ENCODE measurements at places on chromosomes 3 and 15. TPM values are rescaled to one million over a fixed set of nuclear protein-coding genes. Genes with fewer than 3 reads are reported as not detected.

The LAMB2 gene
- 167 TPM for total RNA-seq

GRCh38 chr3:29268651-29269050 lies 12.2 kb upstream of the RBMS3 start:
- DNase-seq = no peak
- H3K4me1 ChIP-seq = no peaks in the 10 kb centered on the region
- H3K27ac ChIP-seq = no peak overlapping the region
- no peak overlapping the region for H3K4me3 ChIP-seq
- H3K27me3 ChIP-seq = no peaks in the 10 kb centered on the region
- no peaks in the 10 kb centered on the region for H3K36me3 ChIP-seq

DNA sequence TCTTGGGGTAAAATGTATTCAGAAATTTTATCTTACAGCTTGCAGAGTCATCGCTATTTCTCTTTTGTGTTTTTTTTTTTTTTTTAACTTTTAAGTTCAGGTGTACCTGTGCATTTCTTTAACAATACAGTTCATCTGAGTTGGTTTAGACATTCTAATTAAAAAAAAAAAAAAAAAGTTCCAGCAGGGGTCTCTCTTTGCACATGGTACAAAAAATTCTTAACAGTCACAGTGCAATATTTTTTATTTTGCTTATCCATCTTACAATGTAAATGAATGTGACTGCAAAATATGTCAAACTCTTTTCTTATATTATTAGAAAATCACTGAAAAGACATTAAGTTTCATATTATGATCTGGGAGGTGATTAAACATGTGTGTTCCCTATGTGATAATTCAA lies 47.5 kb upstream of the SLC9A9 start:
- no peaks in the 10 kb centered on the region for H3K4me1 ChIP-seq
- no peak for DNase-seq
- no peak overlapping the region for H3K27ac ChIP-seq
- no peaks in the 10 kb centered on the region for H3K27me3 ChIP-seq

DNA sequence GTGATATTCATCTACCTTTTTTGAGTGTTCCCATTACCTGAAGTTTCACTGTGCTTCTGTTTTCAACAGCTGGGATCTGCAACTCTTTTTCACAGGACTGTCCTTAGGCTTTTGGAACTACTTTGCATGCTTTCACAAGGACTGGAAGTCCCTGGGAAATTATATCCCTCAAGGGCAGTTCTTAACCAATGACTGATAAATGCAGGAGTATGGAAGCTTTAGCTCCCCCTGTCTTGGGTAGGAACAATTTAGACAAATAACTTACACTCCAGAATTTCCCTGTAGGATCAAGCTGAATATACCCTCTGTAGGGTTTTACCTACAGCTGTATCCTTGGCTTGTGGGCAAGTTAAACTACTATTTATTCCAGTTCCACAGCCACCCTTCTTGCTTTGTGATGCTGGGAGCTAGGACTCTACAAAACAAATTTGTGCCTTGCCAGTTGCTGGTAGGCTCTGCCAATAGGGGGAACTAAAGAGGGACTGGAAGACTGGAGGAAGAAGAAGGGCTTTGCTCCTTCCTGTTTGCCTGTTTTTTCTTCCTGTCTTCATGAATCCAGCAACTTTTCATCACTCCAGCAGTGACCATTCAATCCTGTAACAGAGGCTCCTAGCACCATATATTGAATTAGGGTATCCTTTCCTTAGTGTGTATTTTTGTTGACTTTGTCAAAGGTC lies 6.8 kb upstream of the ZNF280D start:
- H3K4me3 ChIP-seq = no peak overlapping the region
- H3K4me1 ChIP-seq = peaks cover 19% of the 10 kb centered on the region
- no peak overlapping the region for H3K27ac ChIP-seq
- no peaks in the 10 kb centered on the region for H3K36me3 ChIP-seq
- no peak for DNase-seq

DNA sequence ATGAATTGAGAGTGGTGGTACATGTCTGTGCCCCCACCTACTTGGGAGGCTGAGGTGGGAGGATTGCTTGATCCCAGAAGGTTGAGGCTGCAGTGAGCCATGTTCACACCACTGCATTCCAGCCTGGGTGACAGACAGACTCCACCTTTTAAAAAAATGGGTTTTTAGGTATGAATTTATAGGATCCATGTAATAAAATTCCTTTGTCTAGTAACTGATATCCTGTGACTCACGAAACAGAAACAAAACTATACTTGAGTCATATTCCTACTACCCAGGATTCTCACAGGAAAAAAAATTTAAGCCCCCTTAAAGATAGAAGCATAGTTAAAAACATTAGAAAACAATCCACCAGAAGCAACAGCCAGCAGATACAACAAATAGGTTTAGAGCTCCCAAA lies 10.0 kb upstream of the CRTC3 start:
- no peak overlapping the region for H3K4me3 ChIP-seq
- no peaks in the 10 kb centered on the region for H3K27me3 ChIP-seq
- no peaks in the 10 kb centered on the region for H3K36me3 ChIP-seq
- H3K4me1 ChIP-seq = no peaks in the 10 kb centered on the region

GRCh38 chr3:49775538-49775937 lies 10.8 kb downstream of the IP6K1 start:
- no peaks in the 10 kb centered on the region for H3K36me3 ChIP-seq
- no peak for DNase-seq
- H3K4me1 ChIP-seq = no peaks in the 10 kb centered on the region
- no peak overlapping the region for H3K27ac ChIP-seq
- no peak overlapping the region for H3K4me3 ChIP-seq

DNA sequence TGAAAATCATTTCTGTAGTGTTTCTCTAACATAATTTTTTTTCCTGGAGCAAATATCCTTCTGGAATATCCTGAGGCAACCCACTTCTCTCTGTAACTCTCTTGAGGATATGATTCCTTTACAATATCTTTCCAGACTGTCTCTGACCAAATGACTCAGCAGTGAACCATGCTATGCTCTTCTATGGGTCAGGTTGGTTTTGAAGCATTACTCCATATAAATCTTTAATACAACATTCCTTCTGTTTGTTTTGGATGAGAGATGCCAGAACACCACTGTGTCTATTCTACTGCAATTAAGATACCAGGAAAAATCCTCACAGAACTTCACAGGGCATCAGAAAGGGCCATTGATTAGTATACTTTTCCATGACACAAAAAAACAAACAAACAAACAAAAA lies 626.4 kb upstream of the ZNF385D start:
- no peaks in the 10 kb centered on the region for H3K4me1 ChIP-seq
- H3K36me3 ChIP-seq = no peaks in the 10 kb centered on the region
- no peak overlapping the region for H3K27ac ChIP-seq
